ENCODE measurements at places on chromosomes 16 and 17. TPM values are rescaled to one million over a fixed set of nuclear protein-coding genes. Genes with fewer than 3 reads are reported as not detected.
A peak's percentile ranks its signal among the peaks of the same experiment; 100 is the strongest.

The CRYBA1 gene
- total RNA-seq = not detected

- DNase-seq = peak; percentile 62
These were observed at the start of gene KREMEN2 for GRCh38 chr16:2963723-2964474. Gene KREMEN2, plus strand, starts transcription at chr16:2964275. Its CDS starts 246 bp downstream, at chr16:2964521.

The EFNB3 gene
- total RNA-seq = not detected

GRCh38 chr16:58515871-58516767, 802 bp downstream of the SETD6 start:
- peak; percentile 55 for DNase-seq

GRCh38 chr17:7577327-7578199, 1.9 kb upstream of the CD68 start:
- DNase-seq = no peak

The FOXN1 gene
- total RNA-seq = not detected

- no peak for DNase-seq
These were observed 29.7 kb downstream of the NACA2 start for GRCh38 chr17:61561354-61561753.

The CHST5 gene
- total RNA-seq = 0.82 TPM

DNA sequence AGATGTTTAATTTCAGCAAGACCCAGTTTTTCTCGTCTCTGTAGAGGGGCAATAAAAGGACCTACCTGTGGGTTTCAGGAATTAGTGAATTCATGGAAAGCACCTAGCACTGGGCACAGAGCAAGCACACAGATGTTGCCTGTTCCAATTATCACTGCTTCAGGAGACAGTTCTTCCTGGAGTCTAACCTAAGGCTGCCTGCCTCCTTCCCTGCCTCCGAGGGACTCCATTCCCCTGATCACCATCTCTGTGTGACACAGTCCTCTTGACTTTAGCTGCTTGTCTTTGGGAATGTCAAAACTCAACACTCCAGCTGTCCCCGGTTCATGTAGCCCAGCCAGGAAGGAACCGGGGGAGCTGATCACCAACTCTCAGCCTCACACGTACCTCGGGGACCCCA, 474.9 kb downstream of the SLC39A11 start:
- no peak for DNase-seq

The RNF151 gene
- total RNA-seq = 0.81 TPM

- no peak for DNase-seq
These were observed 47.9 kb downstream of the SNX20 start for GRCh38 chr16:50632927-50633800.

DNA sequence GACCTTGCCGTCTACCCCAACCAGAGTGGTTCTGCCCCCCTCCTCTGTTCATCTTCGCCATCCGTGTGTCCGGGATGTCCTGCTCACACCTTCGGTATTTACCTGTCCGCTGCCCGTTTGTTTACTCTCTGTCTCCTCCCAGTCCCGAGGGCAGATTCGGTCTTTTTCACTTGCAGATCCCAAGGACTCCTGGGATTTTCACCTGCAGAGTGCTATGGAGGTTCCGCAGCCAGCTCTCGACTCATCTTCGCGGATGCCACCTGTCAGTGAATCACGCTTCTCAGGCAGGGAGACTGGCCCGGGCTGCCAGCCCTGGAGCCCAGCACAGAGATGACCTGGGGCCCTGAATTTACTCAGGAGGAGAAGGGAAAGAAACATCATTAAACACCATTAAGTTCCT, 8.1 kb downstream of the CRISPLD2 start:
- no peak for DNase-seq

DNA sequence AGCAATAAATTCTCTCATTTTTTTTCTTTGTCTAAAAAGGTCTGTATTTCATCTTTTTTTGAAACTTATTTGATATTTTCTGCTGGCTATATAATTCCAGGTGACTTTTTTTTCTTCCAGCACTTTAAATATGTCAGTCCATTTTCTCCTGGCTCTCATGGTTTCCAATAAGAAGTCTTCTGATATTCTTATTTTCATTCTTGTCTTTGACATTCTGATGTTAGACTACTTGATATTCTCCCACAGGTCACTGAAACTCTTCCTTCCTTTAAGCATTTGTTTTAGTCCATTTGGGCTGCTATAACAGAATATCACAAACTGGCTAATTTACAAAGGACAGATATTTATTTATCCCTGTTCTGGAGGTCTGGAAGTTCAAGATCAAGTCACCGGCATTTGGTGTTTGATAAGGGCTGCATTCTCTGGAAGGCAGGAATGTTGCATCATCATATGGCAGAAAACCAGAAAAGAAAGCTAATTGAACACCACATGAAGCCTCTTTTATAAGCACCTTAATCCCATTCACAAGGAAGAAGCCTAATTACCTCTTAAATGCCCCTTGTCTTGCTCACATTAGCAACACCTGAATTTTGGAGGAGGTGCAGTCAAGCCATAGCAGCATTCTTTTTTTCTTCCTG, 242.1 kb upstream of the TNRC6C start:
- DNase-seq = no peak

DNA sequence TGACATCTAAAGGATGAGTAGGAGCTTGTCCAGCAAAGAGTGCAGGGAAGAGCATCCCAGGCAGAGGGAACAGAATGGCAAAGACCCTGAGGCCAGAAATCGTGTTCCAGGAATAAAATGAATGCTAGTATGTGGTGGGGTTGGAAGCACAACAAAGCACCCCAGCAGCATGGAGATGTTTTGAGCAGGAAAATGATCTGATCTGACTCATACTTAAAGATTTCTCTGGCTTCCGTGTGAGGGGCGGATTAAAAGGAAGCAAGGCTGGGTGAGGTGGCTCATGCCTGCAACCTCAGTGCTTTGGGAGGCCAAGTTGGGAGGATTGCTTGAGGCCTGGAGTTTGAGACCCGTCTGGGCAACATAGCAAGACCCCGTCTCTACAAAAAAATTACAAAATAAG, 2.3 kb downstream of the SLC5A11 start:
- DNase-seq = no peak

GRCh38 chr16:75288596-75289120, 37.2 kb upstream of the BCAR1 start:
- DNase-seq = peak; percentile 78

The SLC35G6 gene
- 0.25 TPM for total RNA-seq

DNA sequence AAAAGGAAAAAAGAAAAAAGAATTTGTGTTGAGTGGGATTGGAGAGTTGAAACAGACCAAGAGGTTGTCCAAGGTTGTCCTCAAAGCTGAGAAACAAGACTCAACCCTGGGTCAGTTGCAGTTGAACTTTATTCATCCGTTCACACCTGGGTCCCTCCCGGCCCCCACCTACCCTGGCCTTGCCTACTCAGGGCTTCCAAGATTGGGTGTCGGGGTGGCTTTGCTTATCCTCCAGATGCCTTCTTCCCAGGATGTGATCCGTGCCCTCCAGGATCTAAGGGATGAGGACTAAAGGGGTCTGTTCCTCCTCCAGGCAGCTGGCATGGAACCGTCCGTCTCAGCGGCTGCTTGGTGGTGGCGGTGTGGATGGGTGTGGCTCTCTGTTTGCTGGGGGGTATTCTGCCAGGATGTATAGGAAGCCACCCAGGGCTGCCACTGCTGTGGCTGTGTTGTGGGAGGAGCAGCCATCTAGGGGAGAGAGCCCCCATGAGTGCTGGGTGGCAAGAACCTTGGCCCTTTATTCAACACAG, 10.3 kb upstream of the NAGPA start:
- no peak for DNase-seq

The HAS3 gene
- total RNA-seq = 1.2 TPM

GRCh38 chr16:51430716-51431369, 279.8 kb upstream of the SALL1 start:
- DNase-seq = no peak

- DNase-seq = no peak
These were observed 175.7 kb downstream of the PARN start for GRCh38 chr16:14454391-14454790.

DNA sequence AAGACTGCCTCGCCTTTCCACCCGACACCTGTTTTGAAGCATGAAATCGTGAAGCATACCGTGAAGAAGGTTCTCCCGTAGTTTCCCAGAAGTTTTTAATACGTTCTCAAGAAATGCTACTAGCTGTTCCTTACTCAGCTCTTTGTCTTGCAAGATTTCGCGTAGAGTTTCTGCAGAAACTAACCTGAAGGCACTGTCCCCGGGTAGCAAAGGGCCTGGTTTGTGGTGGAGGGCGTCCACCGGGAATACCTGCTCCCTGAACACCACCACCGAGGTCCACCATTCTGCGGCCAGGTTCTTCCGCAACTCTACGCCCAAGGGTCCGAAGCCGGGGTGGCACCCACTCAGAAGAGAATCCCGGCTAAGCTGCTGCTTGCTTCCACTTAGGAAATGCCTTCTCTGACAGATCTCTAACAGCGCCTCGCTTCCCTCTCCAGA, 487 bp downstream of the POLG2 start:
- DNase-seq = no peak

DNA sequence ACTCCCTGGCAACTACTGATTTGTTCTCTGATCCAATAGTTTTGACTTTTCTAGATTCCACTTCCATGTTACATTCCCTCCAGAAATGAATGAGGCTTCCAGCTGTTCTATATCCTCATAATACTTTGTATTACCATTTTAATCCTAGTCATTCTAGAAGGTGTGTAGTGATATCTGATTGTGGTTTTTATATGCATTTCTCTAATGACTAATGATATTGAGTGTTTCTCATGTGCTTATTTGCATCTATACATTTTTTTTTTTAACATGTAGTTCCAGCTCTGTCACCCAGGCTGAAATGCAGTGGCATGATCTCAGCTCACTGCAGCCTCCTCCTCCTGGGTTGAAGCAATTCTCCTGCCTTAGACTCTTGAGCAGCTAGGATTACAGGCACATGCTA, 7.3 kb downstream of the ADGRG5 start:
- no peak for DNase-seq

- DNase-seq = no peak
These were observed 162.9 kb downstream of the COPRS start for GRCh38 chr17:31696184-31696602.

DNA sequence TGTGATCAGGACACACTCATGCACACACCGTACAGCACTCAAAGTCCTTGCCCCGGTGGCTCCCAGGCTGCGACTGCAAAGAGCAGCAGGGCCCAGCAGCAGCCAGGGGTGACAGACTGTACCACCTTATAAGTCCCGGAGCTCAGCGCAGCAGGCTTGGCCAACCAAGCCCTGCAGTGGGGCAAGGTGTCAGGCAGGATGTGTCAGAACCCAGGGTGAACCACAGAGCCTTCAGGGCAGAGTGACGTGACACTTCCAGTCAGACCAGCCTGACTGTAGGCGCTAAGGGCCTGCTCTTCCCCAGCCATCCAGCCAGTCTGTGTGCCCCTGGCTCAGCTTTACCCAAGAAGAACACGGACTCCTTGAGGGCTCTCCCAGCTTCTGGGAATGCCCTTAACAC, 204.1 kb downstream of the COPRS start:
- peak; percentile 50 for DNase-seq

The MYH8 gene
- not detected for total RNA-seq

- no peak for DNase-seq
These were observed 19.2 kb downstream of the CD300LB start for GRCh38 chr17:74512036-74512435.

DNA sequence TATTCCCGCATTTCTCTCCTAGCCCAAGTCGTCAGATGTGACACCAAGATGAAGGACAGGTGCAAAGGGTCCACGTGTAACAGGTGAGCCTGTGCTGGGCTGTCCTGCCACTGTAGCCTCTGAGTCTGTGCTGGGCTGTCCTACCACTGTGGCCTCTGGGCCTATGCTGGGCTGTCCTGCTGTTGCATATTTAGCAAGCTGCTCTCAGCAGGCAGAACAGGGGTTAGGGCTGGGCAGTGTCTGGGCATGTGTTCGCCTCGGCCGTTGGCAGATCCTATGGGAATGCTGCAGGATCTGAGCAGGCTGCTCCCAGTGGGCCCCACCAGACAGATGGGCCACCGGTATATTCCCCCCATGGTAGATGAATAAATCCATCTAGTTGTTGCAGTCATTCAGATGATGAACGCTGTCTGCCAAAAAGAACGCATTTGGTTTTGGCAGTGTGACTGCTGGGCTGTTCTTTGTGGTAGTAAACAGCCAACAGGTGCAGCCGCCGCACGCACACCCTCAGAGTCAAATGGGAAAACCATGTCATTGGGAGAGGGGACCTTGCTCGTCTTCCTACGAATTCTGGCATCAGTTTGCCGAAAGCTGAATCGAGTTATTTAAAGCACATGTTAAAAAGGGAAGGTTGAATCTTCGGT, 49.2 kb downstream of the CRISPLD2 start:
- no peak for DNase-seq

GRCh38 chr17:927611-928461, 51.7 kb downstream of the NXN start:
- no peak for DNase-seq

- no peak for DNase-seq
These were observed 22.7 kb downstream of the ZNF652 start for GRCh38 chr17:49339354-49339753.

- no peak for DNase-seq
These were observed 121.4 kb downstream of the SKAP1 start for GRCh38 chr17:48308581-48308980.

DNA sequence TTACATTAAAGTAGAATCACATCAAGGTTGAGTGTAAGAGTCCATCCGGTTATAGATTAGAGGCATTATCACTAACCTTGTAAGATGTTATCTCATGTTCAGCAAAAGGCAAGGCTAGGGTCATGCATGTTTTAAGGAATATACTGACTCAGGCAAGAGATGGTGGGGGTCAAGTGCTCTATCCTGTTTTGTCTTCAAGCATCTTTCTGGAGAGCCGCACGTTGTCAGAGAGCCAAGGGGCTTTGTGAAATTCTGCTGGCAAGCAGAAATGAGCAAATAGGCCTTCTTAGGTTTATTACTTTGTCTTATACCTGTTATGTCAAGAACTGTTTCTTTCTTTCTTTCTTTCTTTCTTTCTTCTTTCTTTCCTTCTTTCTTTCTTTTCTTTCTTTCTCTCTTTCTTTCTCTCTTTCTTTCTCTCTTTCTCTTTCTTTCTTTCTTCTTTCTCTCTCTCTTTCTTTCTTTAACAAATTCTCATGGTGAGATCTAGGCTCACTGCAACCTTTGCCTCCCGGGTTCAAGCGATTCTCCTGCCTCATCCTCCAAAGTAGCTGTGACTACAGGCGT, 47.3 kb upstream of the IL34 start:
- DNase-seq = no peak

DNA sequence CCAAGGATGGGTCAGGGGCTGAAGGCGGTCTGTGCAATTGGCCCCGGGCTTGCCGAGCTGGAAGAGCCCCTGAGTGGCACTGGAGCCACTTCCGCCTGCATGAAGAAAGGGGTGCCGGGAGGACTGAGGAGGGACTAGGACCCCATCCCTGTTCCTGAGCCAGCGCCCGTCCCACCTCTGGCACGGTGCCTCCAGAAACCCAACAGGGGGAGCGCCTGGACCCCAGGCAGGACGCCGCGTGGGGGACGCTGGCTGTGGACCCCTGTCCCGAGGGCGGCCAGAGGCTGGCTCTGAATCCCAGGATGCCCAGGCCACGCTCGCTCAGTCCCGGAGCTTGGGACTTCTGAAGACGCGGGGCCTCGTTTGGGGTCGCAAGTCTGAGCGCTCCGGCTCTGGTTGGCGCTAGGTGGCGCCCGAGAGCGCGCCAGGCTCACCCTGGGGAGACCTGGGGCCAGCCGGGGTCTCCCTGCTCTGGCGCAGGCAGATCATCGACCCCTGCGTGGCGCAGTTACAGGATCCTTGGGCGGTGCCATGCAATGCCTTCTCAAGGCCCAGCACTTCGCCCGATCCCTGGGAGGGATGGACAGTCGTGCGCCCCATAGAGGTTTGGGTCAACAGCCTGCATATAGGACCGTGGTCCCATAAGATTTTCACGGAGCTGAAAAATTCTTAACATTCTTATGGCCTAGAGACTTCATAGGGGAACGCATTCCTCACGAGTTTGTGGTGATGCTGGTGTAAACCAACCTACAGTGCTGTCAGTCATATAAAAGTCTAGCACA, 58.5 kb upstream of the CREBBP start:
- peak; percentile 75 for DNase-seq

The TOP2A gene
- 425 TPM for total RNA-seq

- DNase-seq = no peak
These were observed 13.9 kb downstream of the GNGT2 start for GRCh38 chr17:49196520-49196919.
